ENCODE measurements at places on chromosomes 12 and 14.
A peak's percentile ranks its signal among the peaks of the same experiment; 100 is the strongest.

- DNase-seq, result peak; percentile 86
Measured at GRCh38 chr14:60485598-60486251, at the start of gene C14orf39. C14orf39 (minus strand) TSS chr14:60486063; CDS start chr14:60485078, 985 bp downstream.

DNA sequence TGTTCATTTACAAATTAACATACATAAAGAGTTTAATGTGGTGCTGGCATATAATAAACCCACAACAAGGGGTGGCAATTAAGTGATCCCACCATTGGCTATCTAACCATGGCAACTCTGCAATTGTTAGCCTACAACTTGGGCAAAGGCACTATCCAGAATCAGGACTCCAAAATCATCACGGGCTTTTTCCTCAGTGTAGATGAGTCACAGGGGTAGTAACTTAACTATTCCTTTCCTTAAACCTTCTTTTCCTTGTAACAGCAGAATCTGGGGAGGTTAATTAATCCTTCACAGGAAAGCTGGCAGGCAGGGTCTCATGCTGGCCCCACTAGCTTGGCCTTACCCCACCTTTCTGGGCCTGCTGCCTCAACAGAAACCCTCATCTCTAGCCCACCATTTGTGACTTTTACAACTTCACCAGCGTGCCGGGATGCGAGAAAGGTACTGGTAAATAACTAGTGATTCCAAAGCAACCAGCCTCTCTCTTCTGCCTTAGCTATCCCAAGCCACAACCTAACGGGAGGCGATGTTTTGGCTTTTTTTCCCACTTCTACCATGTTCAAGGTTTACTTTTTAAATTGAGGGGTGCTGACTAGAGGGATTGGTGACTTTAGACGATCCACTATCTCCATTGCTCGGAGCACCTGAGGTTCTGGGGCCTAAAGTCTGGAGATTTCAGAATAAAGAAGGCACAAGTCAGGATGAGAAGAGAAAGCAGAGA lies 744 bp downstream of the ATP5MC2 start:
- DNase-seq, result no peak

- DNase-seq, result no peak
Measured at GRCh38 chr14:29654901-29655550, 272.6 kb downstream of the PRKD1 start.

GRCh38 chr12:49683599-49684309 lies 23.5 kb downstream of the FMNL3 start:
- DNase-seq, result no peak

GRCh38 chr14:91867316-91867988 lies at the start of gene TC2N:
TC2N (minus strand) TSS chr14:91867536; CDS start chr14:91813769, 53,767 bp downstream.
- no peak for DNase-seq

- DNase-seq, result no peak
Measured at GRCh38 chr14:50669441-50669986, 1.4 kb upstream of the SAV1 start.

- DNase-seq, result no peak
Measured at GRCh38 chr12:4862809-4863208, 46.9 kb upstream of the KCNA1 start.

DNA sequence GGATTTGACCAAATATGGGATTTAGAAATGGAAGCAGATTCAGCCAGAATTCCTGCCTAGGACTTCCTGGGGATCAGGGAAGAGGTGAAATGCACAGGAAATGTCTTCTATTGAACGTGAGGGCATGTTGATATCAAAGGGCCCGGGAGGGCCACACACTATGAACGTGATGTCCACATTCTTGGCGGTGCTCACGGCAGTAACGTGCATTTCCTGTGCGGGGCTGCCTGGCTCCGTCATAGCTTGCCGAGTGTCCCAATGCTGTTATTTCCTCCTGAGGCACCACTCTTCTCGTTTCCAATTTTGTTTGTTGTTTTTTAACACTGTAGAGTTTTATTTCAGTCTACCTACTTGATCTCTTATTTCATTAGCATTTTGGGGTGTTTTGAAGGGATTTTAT lies 67.3 kb downstream of the ZNF664 start:
- DNase-seq, result no peak

- no peak for DNase-seq
Measured at GRCh38 chr14:75562089-75562488, 16.3 kb upstream of the FLVCR2 start.

DNA sequence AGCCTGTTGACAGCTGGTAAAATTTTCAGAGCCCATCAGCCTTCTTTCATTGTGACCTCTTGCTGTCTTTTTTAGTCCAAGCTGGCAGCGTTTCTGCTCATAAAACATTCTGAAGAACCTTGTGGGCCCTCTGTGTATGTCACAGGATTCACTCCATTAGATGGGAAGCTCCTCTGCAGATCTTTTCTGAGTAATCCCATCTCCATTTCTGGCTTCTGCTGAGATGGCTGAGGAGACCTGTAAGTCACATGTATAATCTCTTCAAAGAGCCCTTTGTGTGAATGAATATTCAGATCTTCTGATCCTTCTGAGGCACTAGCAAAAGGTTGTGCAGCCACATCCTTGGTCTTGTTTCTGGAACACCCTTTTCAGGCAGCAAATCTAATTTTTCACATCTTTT lies 2.8 kb downstream of the RXYLT1 start:
- DNase-seq, result no peak

DNA sequence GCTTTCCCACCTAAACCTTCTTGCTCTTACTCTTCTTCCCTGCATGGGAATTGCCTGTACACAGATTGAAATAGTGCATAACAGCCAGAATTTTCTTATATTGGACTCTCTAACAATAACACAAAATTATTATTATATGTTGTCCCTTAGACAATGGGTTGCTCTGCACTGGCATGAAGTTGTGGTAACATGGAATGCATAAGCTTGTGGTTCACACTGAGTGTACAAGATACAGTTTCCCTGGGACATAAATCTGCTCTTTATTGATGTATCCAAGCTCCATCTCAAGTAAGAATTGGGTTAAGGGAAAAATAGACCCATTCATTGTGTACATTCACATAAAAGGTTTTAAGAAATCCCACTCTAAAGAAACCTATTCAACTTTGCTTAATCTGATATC lies 114.4 kb upstream of the NTF3 start:
- DNase-seq, result no peak

GRCh38 chr12:108846290-108846701 lies 11.1 kb downstream of the SSH1 start:
- no peak for DNase-seq

DNA sequence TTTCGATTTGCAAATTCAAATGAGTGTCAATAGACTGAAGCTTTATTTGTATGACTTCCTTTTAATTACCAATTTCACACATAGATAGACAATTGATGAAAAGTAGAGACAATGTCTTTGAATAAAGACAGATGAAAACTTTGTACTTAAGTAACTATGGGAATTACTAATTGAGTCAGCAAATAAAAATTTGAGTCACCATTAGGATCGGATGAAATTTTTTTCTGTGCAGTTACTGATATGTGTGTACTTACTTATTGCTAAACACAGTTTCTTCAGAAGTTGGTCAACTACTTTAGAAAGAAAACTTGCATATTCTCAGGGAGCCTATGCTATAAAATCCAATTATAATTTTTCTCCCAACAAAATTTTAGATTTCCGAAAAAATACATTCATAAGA lies 224.9 kb upstream of the SLC16A7 start:
- DNase-seq, result no peak

GRCh38 chr12:110932046-110932445 lies 11.7 kb upstream of the MYL2 start:
- DNase-seq, result no peak
